RWPE1 (cell line): ENCODE measurements at places on chromosomes 7 and 10.

- no peak for DNase-seq
These were observed 160.3 kb upstream of the KLF14 start for GRCh38 chr7:130894146-130894908.

GRCh38 chr7:117401293-117402002 is 25.8 kb downstream of the ASZ1 start:
- peak; percentile 12 for DNase-seq

GRCh38 chr7:40583667-40584444 is 449.1 kb downstream of the SUGCT start:
- DNase-seq = peak; percentile 18

- DNase-seq = no peak
These were observed 150.2 kb downstream of the REEP3 start for GRCh38 chr10:63671317-63671937.

GRCh38 chr7:134696261-134696660 is 49.6 kb downstream of the BPGM start:
- no peak for DNase-seq

- no peak for DNase-seq
These were observed at the start of gene ZNF467 for GRCh38 chr7:149773446-149774236. Gene ZNF467 (minus strand): TSS chr7:149773588. CDS start chr7:149771032, 2,556 bp downstream.

DNA sequence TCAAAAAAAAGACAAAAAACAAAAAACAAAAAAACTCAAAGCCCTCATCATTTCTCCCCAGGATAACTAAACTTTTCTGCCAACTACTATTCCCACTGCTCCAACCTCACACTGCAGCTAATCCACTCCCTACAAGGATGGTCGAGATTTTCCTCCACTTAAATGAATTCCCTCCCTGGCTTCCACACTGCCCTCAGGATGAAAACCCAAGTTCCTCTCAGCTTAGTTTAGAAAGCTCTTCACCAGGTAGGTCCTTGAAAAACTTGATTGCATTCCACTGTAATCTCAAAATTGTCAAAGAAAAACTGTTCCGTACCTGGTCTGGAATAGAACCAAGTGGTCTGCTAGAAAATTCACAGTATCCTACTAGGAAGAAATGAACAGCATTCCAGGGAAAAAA is 294.3 kb upstream of the KLF14 start:
- DNase-seq = no peak

- DNase-seq = peak; percentile 52
These were observed 56.1 kb downstream of the ATAD1 start for GRCh38 chr10:87761892-87762291.

GRCh38 chr10:71627230-71627939 is 92.2 kb downstream of the C10orf105 start:
- DNase-seq = no peak

- DNase-seq = peak; percentile 42
These were observed 65.8 kb downstream of the STK17A start for GRCh38 chr7:43648473-43649406.

DNA sequence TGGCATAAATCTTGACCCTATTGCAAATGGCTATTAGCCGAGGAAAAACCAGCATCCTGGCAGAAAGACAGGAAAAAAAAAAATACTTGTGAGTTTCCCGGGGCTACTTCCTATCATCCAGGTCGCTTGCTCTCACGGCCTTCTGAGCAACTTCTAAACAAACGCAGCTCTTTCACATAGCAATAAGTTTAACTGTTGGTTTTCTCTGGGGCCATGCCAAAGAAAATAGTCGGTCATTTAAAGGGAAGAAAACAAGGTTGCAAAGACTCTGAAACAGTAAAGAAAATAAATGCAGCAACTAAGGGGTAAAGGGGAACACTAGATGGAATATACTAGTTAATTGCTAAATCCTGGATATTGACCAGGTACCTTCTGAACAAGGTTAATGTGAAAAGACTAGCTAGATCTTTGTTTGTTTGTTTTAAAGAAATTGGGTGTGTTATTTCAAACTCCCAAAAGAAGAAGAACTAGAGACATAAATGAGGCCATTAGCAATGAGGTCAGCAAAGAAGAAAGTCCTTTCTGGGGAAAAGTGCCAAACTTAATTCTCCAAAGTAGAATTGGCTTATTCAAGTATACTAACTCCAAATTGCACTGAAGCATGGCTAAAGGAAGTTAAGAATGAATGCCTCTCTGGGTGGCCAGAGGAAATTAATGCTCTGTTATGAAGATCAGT is 54.2 kb downstream of the SLC39A12 start:
- no peak for DNase-seq

GRCh38 chr7:145212050-145212449 is 376.2 kb upstream of the TPK1 start:
- DNase-seq = no peak

DNA sequence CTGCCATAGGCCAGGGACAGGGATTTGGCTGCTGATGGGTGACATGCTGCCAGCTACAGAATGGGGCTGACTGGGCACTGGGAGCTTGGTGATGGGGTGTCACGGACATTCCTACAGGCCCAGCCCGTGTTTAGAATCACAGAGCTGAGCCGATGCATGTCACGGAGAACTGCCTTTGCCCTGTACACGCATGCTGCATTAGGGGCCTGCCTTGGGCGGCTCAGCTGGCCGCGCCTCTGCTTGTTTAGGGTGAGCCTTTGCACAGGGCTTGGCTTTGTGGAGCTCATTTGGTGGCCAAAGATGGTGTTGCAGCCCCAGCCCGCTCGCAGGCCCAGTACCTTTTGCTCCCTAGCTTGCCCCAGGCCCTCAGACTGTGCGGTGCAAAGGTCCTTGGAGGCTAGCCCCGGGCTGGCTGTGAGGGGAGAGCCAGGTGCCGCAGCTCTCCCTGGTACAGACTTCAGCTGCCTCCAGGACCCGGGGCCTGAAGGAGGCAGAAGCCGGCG is 108.4 kb upstream of the BTBD16 start:
- no peak for DNase-seq

DNA sequence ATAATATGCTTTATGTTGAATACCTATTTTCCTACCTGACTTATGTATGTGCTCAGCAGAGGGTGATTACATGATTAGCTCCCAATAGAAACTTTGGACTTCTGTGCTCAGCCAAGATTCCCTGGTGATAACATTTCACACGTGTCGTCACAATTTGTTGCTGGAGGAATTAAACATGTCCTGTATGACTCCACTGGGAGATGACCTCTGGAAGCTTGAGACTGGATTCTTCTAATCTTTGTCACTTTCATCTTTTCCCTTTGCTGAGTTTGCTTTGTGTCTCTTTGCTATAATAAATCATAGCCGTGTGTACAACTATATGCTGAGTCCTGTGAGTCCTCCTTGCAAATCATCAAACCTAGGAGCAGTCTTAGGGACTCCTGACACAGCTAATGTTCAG is 120.9 kb upstream of the LRRTM3 start:
- DNase-seq = no peak

DNA sequence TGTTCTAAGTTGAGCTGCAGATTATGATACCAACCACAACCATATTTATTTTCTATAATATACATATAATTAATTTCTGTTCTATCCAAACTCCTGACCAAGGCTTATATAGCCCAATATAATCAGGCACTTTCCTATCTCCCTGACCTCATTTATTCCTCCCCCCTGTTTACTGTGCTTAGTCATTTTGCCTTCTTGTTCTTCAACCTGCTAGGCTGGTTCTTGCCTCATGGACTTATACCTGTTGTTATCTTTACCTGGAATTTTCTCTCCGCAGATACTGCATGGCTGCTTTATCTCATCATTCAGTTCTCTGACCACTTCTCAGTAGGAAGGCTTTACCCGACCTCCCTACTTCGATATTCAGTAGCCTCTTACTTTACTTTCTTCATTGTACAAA is 24.9 kb upstream of the FAM3C start:
- DNase-seq = peak; percentile 62

DNA sequence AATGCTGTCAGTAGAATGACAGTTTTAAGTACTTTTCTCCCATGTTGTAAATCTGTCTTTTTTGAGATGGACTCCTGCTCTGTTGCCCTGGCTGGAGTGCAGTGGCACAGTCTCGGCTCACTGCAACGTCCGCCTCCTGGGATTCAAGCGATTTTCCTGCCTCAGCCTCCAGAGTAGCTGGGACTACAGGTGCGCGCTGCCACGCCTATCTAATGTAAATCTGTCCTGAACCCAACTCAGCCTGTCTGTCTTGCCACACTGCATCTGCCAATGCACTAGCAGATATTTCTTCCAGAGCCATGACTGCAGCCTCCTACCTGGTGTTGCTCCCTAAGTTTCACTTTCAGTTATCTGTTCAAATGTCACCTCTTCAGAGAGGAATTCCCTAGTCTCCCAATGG is 264.1 kb downstream of the PHF14 start:
- no peak for DNase-seq

GRCh38 chr10:95566136-95566535 is 5.0 kb upstream of the SORBS1 start:
- DNase-seq = no peak

DNA sequence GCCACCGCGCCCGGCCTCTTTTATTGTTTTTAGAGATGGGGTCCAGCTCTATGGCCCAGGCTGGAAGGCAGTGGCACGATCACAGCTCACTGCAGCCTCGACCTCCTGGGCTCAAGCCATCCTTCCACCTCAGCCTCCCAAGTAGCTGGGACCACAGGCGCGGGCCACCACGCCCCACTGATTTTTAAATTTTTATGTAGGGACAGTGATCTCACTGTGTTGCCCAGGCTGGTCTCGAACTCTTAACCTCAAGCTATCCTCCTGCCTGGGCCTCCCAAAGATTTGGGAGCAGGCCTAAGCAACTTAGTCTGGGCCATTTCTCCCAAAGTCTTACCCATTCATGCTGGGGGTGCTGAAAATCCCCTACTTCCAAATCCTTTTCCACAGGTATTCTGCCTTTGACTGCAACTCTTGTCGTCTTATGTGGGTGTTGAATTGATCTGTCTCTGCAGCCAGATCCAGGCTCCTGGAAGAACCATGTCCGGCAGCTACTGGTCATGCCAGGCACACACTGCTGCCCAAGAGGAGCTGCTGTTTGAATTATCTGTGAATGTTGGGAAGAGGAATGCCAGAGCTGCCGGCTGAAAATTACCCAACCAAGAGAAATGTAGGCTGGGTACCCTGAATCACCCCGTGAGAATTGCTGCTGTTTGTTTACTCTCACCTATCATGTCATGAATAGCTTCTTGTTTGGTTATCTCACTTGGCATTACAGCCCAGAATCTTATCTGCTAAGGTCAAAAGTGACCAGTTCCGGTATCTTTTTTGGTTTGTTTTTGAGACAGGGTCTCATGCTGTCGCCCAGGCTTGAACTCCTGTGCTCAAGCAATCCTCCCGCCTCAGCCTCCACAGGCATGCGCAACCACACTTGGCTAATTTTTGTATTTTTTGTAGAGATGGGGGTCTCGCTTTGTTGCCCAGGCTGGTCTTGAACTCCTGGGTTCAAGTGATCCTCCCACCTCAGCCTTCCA is 1.1 kb downstream of the ZDHHC4 start:
- no peak for DNase-seq

DNA sequence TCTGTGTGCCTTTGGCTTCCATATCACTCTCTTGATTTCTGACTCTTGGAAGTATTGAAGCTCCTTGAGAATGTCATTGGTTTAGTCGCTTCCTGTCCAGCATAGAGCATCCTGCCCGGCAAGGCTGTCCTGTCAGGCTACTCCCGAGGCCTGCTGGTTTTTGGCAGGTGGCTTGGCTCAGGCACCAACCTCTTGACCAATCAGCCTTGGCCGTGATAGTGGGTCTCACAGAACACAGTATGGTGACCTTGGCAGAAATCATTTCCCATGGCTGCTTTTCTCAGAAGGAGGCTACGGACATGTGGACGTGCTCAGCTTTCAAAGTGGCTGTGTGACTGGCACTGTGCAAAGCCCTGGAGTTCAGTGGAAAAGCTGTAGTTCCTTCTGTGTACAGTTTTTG is 516.9 kb downstream of the REEP3 start:
- DNase-seq = no peak

GRCh38 chr10:114087255-114087654 is 43.6 kb downstream of the ADRB1 start:
- DNase-seq = no peak

- no peak for DNase-seq
These were observed 239.1 kb upstream of the AUTS2 start for GRCh38 chr7:69359003-69359700.

DNA sequence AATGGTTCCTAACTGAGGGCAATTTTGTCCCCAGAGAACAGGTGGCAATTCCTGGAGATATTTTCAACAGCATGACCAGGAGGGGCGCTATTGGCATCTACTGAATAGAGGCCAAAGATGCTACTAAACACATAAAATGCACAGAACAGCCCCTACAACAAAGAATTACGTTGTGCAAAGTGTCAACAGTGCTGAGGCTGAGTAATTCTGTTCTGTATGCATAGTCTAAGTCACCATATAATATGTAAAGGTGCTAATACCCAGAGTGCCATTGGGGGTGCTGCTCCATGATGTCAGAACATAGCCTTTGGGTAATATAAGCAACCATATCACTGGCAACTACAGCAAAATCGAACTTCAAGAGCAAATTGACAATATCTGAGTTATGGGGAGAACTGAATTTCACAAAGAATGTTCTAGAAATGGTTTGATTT is 213.3 kb upstream of the PHYHIPL start:
- no peak for DNase-seq

DNA sequence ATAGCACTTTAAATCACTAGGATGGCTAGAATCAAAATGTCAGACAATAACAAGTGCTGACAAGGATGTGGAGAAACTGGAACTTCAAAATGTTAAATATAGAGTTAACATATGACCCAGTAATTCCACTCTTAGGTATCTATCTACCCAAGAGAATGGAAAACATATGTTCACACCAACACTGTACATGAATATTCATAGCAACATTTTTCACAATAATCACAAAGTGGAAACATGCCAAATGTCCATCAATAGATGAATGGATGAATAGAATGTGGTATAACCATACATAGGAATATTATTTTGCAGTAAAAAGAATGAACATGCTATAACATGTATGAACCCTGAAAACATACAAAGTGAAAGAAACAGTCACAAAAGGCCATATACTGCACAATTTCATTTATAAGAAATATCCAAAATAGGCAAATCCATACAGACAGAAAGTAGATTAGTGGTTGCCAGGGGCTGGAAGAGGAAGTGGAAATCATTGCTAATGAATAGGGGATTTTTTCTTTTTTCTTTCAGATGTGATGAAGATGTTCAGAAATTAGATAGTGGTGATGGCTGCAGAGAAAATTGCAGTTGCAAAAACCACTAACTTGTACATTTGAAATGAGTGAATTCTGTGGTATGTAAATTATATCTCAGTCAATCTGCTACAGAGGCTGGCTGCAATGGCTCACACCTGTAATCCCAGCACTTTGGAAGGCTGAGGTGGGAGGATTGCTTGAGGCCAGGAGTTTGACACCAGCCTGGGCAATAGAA is 93.0 kb downstream of the CPVL start:
- no peak for DNase-seq

GRCh38 chr10:14880229-14880628 is 1.6 kb downstream of the SUV39H2 start:
- DNase-seq = peak; percentile 8

GRCh38 chr10:5477948-5478693 is 21.2 kb downstream of the CALML5 start:
- no peak for DNase-seq
